ENCODE measurements at places on chromosomes 5 and 9. TPM values are rescaled to one million over a fixed set of nuclear protein-coding genes. Genes with fewer than 3 reads are reported as not detected.
A peak's percentile ranks its signal among the peaks of the same experiment; 100 is the strongest.

Gene SLC36A3
- not detected for total RNA-seq

Gene NDST1
- 58.6 TPM for total RNA-seq

Gene TLE1
- total RNA-seq = 34.3 TPM

Gene AQP3
- total RNA-seq = 0.17 TPM

Gene DNAJB5
- total RNA-seq = 9.5 TPM

Gene PTGES2
- total RNA-seq = 182 TPM

Gene OBP2B
- not detected for total RNA-seq

Gene PCDHAC2
- not detected for total RNA-seq

Gene PTGER4
- total RNA-seq = 9.2 TPM

Gene PCDHGA9
- 0.29 TPM for total RNA-seq

Gene CCDC69
- 18.4 TPM for total RNA-seq

Gene DAB2IP
- 16.6 TPM for total RNA-seq

Gene CD72
- total RNA-seq = 0.27 TPM

Gene FBP2
- not detected for total RNA-seq

Gene SHC3
- 0.03 TPM for total RNA-seq

Gene TRMO
- 20.1 TPM for total RNA-seq

Gene ADAMTS2
- 0.43 TPM for total RNA-seq

Gene TAS2R1
- total RNA-seq = not detected

Gene LCN9
- total RNA-seq = not detected

Gene PHF24
- not detected for total RNA-seq

Gene OTP
- total RNA-seq = not detected

Gene PCDHGA12
- total RNA-seq = 0.66 TPM

GRCh38 chr5:58077966-58078365 lies 381.9 kb downstream of the PLK2 start:
- DNase-seq = no peak

DNA sequence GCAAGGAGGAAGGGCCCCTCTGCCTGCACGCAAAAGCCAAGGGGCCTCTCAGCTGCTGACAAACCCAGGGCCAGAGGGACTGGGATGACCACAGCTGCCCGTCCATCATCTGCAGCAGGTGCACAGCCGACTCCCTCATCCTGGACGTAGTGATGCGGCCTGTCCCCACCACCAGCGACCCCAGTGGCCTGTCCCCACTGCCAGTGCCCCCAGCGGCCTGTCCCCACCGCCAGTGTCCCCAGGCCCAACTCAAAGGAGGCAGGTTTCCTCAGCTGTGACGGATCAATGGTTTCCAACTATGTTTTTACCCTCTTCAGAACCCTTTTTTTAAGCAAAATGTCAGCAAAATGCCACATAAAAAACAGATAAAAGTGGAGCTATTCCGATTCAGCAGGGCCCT lies 62.5 kb downstream of the VAV2 start:
- DNase-seq = no peak

DNA sequence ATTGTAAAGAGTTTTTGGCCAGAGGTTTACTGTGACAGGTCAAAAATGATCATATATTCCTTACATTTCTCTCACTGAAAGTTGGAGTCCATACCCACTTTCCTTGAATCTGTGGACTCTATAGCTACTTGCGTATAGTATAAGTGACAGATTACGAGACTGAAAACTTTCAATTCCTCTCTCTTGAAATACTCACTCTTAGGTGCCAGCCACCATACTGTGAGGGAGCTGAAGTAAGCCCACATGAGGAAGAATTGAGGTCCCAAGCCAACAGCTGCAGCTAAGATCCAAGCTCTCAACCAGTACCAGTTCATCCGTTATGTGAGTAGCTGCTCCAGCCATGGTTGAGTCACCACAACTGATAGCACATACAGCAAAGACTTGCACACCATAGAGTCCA lies 128.1 kb upstream of the FAM174A start:
- DNase-seq = no peak

DNA sequence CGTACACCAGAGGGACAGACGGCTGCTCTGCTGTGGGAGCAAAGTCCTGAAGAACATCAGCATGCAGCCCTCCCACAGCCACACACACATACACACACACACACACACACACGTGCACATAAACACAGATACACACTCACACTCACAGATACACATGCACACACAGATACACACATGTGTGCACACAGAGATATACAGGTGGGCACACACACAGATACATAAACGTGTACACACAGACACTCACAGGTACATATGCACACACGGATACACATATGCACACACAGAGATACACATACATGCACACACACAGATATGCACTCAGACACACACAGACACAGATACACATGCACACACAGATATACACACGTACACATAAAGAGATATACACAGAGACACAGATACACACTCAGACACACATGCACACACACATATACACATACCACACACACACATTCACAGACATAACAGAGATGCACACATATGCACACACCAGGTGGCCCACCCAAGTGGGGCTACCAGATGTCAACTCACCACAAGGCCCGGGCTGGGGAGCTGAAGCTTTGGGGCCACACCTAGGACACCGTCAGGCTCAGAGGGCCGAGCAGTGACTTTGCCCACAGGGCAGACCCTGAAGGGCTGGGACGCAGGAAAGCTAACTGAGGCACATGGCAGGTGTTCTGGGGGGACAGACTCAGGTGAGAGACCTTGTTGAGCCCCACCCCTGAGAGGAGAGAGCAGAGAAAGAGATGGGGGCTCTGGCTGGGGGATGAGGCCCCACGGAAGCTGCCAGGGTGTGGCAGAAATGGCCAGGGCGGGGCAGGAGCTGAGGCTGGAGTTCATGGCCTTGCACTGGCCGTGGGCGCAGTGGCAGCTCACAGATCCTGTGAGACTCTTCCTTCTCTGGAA lies 148.6 kb upstream of the PPP1R26 start:
- no peak for DNase-seq

- DNase-seq = no peak
These were observed 159.7 kb upstream of the OTULINL start for GRCh38 chr5:14421851-14422250.

GRCh38 chr9:137167747-137168572 lies 1.9 kb downstream of the LRRC26 start:
- no peak for DNase-seq

DNA sequence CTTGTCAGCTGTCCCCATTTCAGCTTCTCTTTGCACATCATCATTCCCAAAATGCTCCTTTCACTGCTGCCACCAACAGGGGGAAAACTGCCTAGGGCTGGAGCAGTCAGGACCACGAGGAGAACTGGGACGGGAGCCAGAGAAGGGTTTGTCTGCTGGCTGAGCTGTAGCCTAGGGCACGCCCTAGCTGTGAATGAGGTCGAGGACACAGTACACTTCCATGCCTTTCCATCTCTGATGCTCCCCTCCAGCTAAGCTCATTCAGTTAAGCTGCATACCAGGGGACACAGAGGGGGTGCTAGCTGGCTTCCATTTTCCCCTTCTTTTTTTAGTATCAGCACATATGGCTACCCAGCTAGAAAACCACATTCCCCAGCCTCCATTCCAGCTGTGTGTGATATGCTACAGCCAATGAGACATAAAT lies 64.7 kb downstream of the STK10 start:
- DNase-seq = peak; percentile 36

- no peak for DNase-seq
These were observed 27.3 kb downstream of the SARDH start for GRCh38 chr9:133710661-133711427.

GRCh38 chr5:171444582-171444981 lies 25.1 kb downstream of the FGF18 start:
- DNase-seq = peak; percentile 63

GRCh38 chr9:133731876-133732638 lies 6.1 kb downstream of the SARDH start:
- DNase-seq = peak; percentile 48

DNA sequence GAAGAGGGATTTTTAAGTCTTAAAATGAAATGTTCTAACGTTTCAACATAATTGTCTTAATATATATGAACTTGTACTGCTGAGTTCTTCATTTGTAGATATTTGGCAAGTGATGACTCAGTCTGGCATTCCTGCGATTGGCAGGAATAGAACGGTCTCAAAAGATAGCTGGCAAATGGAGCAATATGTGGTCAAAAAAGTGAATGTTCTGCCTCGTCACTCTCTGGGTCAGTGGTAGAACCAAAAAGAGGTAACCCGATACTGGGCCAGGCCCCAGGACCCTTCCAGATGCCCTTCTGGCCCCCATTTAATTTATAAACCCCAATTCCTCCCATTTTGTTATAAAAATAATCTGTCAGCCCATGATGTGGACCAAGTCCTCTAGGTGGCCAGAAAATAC lies 39.2 kb downstream of the ZNF366 start:
- DNase-seq = peak; percentile 73

DNA sequence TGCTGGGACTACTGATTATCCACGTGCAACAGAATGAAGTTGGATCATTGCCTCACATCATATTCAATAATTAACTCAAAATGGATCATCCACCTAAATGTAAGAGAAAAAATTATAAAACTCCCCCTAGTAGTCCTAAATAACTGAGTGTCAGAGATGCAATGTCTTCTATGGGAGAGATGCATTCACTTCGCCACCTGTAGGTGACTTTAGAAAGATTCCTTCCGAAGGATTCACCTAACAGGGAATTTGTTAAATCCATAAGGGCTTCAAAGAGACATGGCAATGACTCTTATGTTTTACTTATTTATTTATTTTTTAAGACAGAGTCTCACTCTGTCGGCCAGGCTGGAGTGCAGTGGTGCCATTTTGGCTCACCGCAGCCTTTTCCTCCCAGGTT lies 526.0 kb downstream of the MTRR start:
- DNase-seq = no peak

- DNase-seq = peak; percentile 48
These were observed 27.4 kb downstream of the SNX30 start for GRCh38 chr9:112777914-112778313.

- no peak for DNase-seq
These were observed 25.1 kb downstream of the SMC5 start for GRCh38 chr9:70283848-70284247.

- peak; percentile 42 for DNase-seq
These were observed 18.6 kb upstream of the IFNB1 start for GRCh38 chr9:21096172-21096900.

GRCh38 chr5:31771500-31771899 lies 132.6 kb downstream of the PDZD2 start:
- DNase-seq = no peak

- DNase-seq = no peak
These were observed 243.3 kb upstream of the CTNND2 start for GRCh38 chr5:12147513-12147912.

DNA sequence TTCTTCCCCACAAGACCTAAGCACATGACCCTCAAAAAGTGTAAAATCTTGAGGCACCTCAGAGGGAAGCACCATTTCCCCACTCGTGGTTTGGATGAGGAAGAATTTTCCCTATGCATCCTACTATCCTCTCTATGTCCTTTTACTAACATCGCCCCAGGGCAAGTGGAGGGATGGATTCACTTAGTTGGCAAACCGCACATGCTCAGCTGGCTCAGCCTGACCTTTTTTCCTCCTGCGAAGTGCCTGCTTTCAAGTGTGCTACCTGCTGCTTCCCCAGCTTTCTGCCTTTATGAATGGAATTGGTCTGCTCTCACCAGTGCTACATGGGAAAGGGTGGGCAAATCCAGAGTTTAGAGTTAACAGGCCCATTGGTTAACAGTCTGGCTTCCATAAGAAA lies 56.6 kb upstream of the IFNK start:
- DNase-seq = no peak

- DNase-seq = no peak
These were observed 128.5 kb downstream of the ZNF354C start for GRCh38 chr5:179188636-179189035.

DNA sequence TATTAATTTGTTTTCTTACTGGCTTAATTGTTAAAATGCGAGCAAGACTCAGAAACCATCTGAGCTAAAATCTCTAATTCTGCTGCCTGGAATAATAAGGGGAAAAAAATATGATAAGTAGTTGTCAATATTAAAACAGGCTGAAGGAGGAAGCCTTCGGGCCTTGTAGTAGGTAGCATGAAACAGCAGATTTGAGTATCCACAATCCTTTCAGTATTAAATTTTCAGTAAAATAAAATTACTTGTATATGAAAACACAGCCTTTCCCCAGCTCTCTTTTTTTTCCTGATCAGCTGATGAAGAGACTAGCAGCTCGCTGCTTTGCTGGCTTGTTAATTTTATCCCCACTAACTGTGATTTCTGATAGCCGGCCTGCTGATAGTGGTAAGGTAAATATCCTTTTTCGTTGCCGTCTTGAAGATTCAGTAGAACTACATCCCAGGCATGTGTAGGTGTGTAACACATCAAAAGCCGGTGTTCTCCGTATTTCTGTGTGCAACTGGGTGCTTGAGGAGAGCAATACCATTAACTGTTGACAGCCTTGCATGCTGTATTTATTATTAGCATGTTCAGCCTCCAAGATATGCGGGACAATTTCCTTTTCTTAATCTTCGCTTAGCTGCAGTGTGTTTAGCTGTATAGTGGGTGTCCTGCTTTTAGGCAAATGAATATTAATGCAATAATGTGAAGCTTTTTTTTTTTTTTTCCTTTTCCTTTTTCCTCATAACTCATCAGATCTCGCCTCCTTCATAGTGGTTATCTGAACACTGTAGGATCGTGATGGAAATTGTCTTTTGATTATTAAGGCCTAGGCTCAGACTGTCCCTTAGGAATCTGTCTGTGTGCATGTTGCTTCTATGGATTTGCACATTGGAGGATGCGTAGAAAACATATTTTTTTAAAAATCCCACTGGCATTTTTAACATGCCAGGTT lies 144.6 kb downstream of the SMARCA2 start:
- peak; percentile 19 for DNase-seq

- DNase-seq = no peak
These were observed 4.7 kb upstream of the FSD1L start for GRCh38 chr9:105443121-105443520.

GRCh38 chr9:34034698-34035065 lies 14.0 kb downstream of the UBAP2 start:
- no peak for DNase-seq

GRCh38 chr5:42691413-42691937 lies 65.1 kb upstream of the CCDC152 start:
- DNase-seq = peak; percentile 9

Data from HT1080 (cell line).